Fibroblast of skin of scalp (primary cell): ENCODE measurements at places on chromosomes 6 and 20.
A peak's percentile ranks its signal among the peaks of the same experiment; 100 is the strongest.

DNA sequence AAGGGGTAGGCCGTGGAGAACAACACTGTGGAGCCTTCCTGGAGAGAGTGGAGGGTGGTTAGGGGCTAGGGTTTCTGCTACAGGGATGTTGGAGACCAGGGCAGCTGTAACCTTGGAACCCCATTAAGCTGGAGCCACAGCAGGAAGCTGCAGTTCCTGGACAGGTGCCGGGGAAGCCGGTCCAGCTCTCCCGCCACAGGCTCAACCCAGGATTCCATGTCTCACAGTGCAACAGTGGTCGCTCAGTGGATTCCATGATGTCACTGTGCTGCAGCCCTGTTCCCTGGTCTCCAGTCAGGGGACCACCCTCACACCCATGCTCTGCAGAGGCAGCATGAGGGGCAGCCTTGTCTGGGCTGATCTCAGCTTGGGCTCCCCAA lies 264.6 kb upstream of the CDYL start:
- DNase-seq = no peak

- no peak for DNase-seq
Measured at GRCh38 chr6:45836984-45837383, 178.7 kb downstream of the CLIC5 start.

- DNase-seq = no peak
Measured at GRCh38 chr20:63789836-63790571, 41.1 kb downstream of the ZBTB46 start.

DNA sequence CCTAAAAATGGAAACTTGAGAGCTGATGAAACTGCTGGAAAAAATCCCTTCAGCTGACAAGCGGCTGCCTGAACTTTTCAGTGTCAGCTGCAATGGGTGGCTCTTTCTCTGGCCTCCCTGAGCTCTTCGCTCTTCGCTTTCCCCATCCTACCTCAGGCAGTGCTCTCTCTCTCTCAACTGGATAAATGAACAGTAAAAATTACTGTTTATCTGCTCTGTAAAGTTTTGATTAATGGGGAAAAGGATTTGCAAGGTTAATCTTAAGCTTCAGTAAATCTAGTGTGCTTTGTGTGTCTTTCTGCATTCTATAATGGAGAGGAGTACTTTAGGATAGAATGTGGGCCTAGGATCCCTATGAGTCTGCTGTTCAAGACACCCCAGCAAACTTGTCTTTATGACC lies 35.1 kb downstream of the TMEM14A start:
- DNase-seq = no peak

- no peak for DNase-seq
Measured at GRCh38 chr6:151010071-151010470, 144.6 kb downstream of the MTHFD1L start.

DNA sequence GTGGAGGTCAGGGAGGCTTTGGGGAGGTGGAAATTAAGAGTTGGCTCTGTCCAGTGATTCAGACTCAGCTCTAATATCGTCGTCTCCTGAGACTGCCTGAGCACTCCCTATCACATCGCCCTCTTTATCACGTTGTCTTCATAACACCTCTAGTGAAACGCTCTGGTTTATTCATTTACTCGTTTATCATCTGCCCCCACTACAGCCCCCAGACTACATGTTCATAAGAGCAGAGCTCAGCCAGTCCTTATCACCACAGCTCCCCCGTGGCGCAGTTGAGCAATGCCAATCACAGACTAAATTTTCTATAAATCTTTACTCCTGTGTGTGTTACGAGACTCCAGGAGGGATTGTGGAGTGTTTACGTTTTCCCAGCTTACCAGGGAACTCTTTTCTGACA lies 316.2 kb downstream of the ADGRB3 start:
- no peak for DNase-seq

- DNase-seq = peak; percentile 52
Measured at GRCh38 chr20:50015993-50016770, 33.4 kb downstream of the SNAI1 start.

DNA sequence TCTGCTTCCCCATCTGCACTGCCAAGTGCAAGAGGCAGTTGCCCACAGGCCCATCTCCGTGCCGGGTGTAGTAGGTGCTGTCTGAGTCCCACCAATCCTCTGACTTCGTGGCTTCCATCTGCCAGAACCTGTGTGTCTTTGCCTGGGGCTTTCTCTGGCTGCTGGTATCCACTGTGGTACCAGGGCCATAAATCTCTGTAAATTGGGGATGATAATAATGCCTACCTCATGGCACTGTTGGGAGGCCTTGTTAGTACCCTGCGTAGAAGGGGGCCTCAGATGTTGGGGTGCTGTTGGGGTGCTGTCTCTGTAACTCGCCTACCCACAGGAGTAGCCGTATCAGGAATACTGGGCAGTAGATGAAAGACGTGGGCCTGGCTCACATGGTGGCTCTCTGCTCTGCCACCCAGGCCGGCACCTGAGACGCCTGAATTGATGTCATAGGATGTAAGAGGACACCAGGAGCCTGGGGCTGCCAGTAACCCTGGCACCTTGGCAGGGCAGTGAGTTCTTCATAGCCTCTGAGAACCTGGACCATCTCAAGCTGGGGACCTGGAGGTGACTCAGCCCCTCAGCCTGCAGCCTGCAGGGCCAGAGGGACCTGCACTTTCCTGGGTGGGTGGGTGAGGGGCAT lies 94.1 kb upstream of the RNF24 start:
- DNase-seq = no peak

- DNase-seq = peak; percentile 62
Measured at GRCh38 chr6:22886650-22887581, 317.6 kb downstream of the HDGFL1 start.

DNA sequence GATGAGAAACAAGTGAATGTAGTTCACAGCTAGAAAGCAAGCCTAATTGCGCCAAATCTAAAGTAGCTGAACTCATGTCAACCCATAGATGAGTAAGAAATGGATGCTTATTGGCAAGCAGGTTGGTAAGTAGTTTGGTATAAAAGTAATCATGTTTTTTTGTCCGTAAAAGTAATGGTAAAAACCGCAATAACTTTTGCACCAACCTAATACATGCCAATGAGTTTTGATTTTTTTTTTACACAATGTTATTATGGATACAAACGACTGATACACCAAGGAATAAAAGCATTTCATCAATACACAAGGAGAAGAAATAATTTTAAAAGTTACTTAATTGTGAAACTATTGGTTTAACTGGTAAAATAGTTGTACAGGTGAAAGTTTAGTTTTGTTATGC lies 977.5 kb downstream of the EYS start:
- no peak for DNase-seq

GRCh38 chr6:144477856-144478255 lies 192.7 kb downstream of the UTRN start:
- no peak for DNase-seq

GRCh38 chr20:58693226-58694006 lies 816 bp downstream of the NPEPL1 start:
- DNase-seq = no peak

DNA sequence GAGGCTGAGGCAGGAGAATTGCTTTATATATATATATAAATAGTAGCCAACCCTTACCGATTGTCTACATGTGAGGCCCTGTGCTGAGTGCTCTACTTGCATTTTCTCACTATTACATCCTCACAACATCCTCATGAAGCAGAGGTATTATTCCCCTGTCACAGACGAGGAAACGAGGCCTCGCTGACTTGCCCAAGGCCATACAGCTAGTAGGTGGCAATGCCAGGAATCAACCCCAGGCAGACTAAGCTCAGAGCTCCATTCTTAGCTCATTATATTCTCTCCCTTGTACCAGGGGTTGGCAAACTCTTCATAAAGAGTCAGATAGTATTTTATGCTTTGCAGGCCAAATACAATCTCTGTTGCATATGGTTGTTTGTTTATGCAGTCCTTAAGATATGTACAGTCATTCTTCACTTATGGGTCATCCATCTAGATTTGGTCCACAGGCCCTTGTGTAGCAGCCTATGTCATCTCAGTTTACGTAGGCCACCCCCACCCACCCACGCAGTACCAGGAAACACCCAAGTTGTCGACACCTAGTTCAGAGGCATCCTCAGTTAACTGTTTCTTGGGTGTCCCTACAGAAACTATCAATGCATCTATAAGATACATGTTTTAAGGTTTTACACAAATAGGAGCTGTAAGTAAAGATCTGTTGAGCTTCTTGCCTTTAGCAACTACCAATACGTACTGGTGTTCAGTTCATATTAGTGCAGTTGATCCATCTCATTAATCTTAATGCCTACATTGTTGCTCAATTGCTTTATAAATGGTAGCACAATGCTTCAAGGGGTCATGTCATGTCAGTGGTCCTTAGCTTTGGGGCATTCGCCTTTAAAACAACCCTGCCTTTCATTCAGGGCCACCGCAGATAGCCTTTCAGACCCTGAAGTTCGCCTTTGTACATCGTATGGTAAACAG lies 3.0 kb downstream of the CASS4 start:
- peak; percentile 60 for DNase-seq

- no peak for DNase-seq
Measured at GRCh38 chr6:136751522-136751956, 40.7 kb downstream of the MAP3K5 start.

DNA sequence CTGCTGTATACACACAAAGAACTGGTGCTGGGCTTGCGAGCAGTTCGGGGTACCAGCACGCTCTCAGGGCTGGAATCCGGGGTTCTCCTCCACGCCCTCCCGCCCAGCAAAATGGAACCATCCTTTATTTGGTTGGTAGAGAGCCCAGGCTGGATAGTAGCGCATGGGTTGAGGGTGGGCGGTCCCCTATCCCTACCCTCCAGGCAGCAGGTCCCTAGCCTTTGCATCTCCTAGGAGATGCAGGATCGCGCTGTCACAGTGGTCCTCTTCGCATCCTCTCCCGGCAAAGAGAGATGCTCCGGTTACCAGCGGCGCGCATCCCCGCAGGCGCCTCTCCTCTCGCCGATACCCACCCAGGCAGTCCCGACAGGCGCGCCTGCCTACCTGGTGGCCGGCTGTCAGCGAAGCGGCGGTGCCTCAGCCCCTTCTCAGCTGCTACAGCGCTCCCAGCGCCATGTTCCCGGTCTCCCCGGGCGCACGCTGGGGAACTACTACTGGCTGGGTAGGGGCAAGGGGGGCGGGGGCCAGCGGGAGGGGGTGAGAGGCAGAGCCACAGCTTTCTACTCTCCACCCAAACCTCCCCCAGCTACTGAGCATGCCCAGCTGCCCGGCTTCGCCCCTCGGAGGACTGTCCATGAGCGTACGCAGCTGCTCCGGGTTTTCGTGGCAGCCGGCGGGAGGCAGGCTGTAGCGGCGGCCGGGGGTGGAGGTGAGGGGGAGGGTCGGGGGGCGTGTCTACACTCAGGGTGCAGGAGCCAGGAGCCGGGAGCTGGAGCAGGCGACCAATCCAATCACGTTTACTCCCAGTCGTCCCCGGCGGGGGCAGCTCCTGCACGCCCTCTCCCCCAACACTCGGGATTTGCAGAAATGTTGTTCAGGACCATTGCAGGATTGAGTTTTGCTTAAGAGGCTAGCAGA lies at the start of gene PAK5:
Gene PAK5, minus strand, starts transcription at position 699 of the 918 bp plus-strand sequence. CDS start 194,748 bp downstream, outside the sequence.
- DNase-seq = peak; percentile 63

DNA sequence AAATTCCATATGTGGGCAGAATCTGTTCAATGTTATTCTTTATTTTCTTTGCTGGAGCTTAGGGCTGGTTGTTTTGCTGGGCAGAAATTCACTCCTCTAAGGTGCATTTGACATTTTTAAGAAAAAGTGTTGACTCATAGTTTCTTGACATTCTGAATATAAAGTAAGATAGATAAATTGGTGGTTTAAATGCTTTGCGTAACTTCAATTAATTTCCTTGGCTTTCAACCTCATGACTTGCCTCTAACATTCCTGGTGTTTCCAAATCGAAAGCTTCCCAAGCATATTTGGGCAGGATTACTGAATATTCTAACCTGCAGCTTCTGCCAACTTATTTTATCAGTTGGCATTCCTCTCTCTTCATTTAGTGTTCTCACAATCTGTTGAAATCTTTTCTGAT lies 718.7 kb upstream of the ADGRB3 start:
- DNase-seq = no peak

- peak; percentile 14 for DNase-seq
Measured at GRCh38 chr6:28215425-28215824, 9.7 kb upstream of the ZSCAN9 start.

- DNase-seq = no peak
Measured at GRCh38 chr20:44621325-44621724, 30.2 kb downstream of the ADA start.

GRCh38 chr20:58038123-58038654 lies 190.3 kb downstream of the ANKRD60 start:
- no peak for DNase-seq

- no peak for DNase-seq
Measured at GRCh38 chr6:106324726-106325335, 729 bp downstream of the ATG5 start.

GRCh38 chr20:10978019-10978702 lies 304.4 kb upstream of the JAG1 start:
- no peak for DNase-seq

GRCh38 chr6:42241915-42242314 lies 24.3 kb upstream of the MRPS10 start:
- no peak for DNase-seq

DNA sequence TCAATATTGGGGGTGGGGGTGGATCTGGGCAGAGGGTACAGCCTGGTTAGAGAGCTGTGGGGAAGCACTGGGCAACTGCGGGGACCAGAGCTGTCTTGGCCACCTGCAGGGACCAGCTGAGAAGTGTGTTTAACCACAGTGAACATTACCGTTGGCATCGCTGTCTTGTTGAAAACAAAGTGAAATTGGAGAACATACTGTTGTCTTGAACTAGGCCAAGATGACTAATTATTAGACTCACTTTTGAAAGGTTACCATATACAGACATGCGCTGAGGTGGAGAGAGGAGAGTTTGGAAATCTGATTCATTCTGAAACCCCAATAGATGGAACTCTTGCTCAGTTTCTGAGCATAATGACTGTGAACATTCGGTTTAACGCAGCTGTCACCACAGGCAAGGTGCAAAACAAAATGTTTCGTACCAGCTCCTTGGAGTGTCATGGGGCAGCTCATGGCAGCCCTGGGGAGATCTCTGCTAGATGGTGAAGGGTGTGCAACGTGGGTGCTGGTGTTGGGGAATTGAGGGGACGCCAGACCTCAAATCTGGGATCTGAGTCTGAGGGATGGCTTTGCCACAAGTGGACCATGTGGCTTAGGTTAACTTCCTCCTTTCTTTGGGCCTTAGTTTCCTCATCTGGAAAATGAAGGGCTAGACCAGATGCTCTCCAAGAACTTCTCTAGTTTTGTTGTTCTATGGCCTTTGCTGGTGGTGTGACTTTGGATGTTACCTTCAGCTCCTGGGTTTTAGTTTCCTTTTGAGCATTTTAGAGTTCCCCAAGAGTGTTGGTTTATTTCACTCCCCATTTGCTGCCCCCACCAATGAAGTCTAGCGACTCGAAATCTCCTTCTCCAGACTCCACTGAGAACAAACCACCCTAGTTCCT lies 24.6 kb upstream of the GTSF1L start:
- DNase-seq = peak; percentile 36

GRCh38 chr20:44606725-44607441 lies 24.5 kb downstream of the PKIG start:
- no peak for DNase-seq

GRCh38 chr6:121965739-121966138 lies 433.7 kb upstream of the HSF2 start:
- DNase-seq = no peak

GRCh38 chr20:43681991-43682410 lies 15.1 kb downstream of the MYBL2 start:
- DNase-seq = no peak

- DNase-seq = no peak
Measured at GRCh38 chr20:60518022-60518421, 559.8 kb downstream of the CDH26 start.
